Effector memory CD8-positive, alpha-beta T cell (primary cell): ENCODE measurements at places on chromosomes 3 and 15.

GRCh38 chr15:68497206-68497910 is 65.4 kb upstream of the ITGA11 start:
- no peak for DNase-seq

DNA sequence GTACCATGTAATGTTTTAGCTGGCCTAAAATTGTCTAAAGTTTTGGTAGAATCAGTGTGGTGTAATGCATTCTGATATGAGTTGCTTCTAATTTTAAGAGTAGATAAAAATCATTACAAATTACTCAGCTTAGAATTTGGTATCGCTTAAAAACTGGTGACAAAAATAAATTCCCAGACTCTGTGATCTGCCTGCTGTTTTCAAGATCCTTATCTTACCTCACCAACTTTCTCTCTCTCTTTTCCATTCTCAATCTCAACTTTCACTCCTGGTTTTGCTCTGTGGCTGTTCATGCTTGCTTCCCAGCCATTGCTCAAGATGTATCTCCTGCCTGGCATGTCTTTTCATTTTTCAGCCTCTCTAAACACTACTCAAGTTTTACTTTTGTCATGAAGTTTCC is 45.7 kb downstream of the TCF12 start:
- no peak for DNase-seq

- DNase-seq: no peak
Observed at GRCh38 chr15:100108846-100109245, 232.9 kb downstream of the ADAMTS17 start.

GRCh38 chr3:57244946-57245345 is 17.4 kb downstream of the APPL1 start:
- DNase-seq: no peak

DNA sequence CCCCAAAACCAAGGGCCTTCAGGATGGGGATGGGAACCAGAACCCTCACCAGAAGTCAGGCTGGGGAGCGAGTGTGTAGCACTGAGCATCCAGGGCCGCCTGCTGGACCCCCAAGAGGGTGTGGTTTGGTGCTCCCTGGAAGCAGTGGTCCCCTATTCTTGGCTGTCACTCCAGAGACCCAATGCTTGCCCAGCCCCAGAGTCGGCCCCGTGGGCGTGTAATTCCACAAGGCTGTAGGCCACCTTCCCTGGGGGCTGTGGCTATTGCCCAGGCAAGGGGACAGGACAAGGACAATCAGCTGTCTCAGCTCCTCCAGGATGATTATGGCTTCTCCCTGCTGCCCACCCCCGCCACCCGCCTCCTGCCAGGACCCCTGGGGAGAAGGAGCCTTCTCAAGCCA is 14.5 kb downstream of the IGDCC3 start:
- no peak for DNase-seq

- no peak for DNase-seq
Observed at GRCh38 chr15:51044037-51044727, 50.5 kb downstream of the TNFAIP8L3 start.

GRCh38 chr15:46413799-46414198 is 779.0 kb downstream of the SQOR start:
- no peak for DNase-seq

GRCh38 chr3:90129730-90130129 is 1022.3 kb downstream of the EPHA3 start:
- no peak for DNase-seq

GRCh38 chr15:49423021-49423420 is at the start of gene FGF7:
TSS of gene FGF7 (plus strand) at chr15:49423242. CDS start at chr15:49424298, 1,056 bp downstream.
- DNase-seq: no peak

- DNase-seq: no peak
Observed at GRCh38 chr3:188605905-188606304, 451.9 kb downstream of the LPP start.

- no peak for DNase-seq
Observed at GRCh38 chr3:72907731-72908620, 20.1 kb downstream of the GXYLT2 start.

GRCh38 chr3:157310329-157311052 is 126.2 kb upstream of the PTX3 start:
- no peak for DNase-seq

DNA sequence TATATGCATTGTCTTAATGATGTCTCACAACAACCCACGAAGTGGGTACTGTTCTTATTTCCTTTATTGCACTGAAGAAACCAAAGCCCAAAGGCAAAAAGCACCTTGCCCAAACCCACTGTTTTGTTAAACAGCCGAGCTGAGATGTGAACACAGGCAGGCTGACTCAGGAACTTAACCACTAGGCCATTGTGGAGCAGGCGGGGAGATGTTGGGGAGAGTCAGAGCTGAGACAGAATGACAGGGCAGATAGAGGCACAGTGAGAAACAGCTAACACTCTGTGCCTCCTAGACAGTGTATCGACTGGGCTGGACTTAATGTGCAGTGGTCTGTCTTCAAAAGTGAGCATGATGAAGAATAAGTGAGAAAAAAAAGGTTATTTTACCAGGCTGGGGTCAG is 56.5 kb downstream of the RPLP1 start:
- no peak for DNase-seq

GRCh38 chr3:189324538-189325138 is 152.9 kb downstream of the TPRG1 start:
- peak; percentile 74 for DNase-seq

DNA sequence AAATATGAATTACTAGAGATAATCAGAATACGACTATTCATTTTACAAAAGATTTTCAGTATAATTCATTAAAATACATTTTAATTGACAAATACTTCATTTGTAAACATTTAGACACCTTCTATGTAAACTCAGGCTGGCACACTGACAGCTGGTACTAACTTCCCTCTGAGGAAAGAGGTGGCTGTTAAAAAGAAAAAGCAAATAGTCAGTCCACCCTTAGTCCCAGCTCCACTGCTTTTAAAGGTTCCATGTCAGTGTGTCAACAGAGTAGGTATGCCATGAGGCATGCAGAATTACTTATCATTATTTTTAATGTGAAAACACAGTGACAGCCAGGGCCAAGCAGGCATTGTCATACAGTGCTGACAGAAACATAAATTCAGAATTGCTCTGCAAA is 16.1 kb downstream of the TM6SF1 start:
- no peak for DNase-seq

DNA sequence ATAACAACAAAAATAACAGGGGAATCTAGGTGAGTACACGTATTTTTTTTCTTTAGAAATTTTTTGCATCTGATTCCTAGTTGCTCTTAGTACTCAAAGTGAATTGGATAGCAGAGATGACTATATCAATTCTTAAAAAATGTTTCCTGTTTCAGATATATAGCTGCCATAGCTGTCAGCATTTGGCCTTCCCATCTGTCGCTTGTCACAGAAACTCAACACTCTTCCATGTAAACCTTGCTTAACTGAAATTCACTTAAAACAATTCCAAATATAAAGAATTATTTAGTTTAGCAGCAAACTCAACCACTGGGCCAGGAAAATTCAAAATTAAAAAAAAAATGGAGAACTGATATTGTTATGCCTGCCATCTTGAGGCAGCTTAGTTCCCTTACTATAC is 807.5 kb downstream of the IGSF11 start:
- DNase-seq: no peak

GRCh38 chr3:146830231-146830630 is 225.1 kb upstream of the PLSCR5 start:
- no peak for DNase-seq

- DNase-seq: no peak
Observed at GRCh38 chr3:136567599-136568188, 184.5 kb downstream of the STAG1 start.

DNA sequence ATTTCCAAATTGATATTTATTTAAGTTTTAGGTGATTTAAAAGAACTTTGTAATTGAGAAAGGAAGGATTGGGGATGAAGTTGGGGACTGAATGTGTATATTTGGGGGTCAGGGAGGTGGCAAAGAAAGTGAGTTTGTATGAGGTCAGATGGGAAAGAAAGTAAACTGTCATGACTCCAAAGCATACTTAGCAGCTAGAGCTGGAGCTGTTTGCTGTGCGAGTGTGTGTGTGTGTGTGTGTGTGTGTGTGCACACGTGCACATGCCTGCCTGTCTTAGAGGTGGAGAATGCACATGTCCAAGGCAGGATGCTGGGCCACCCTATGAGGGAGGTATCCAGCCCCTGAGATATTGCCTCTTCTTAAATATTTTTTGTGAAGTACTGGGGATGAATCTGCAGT is 21.0 kb downstream of the BOC start:
- no peak for DNase-seq

- no peak for DNase-seq
Observed at GRCh38 chr3:194206320-194206719, 70.4 kb downstream of the HES1 start.

GRCh38 chr15:39690881-39691634 is 91.6 kb downstream of the FSIP1 start:
- no peak for DNase-seq

DNA sequence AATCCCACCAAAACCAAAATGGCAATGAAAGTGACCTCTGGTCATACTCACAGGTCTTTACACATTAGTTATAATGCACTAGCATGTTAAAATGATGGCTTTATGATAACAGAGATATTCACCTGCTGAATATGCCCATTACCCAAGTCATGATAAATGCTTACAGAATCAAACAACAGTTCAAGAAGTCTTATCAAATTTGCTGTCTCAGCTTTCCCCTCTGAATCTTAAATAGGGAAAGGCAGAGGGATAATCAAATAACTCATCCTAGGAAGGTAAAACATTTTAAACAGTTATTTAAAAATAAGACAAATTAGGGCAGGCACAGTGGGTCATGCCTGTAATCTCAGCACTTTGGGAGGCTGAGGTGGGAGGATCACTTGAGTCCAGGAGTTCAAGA is 52.8 kb upstream of the CRBN start:
- DNase-seq: no peak

GRCh38 chr3:157438194-157438730 is 1.6 kb downstream of the PTX3 start:
- no peak for DNase-seq

- no peak for DNase-seq
Observed at GRCh38 chr3:130857336-130858026, 36.4 kb upstream of the ATP2C1 start.

DNA sequence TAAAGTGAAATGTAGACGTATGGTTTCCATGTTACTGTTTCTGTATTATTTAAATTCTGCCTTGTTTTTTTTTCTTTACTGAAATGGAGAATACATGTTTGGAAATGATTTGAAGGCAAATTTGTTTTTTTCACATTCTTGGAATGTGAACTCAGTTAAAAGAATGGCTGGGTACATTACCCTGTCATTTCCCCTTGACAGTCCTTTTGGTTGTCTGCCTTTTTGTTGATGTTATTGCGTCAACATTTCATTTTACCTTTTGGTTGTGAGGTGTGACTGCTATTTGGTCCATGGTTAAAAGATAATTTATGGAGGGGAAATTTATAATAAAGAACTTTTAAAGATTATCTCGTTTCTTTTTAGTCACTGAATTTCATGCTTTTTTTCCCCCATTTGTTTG is 3.2 kb upstream of the GPR171 start:
- no peak for DNase-seq

DNA sequence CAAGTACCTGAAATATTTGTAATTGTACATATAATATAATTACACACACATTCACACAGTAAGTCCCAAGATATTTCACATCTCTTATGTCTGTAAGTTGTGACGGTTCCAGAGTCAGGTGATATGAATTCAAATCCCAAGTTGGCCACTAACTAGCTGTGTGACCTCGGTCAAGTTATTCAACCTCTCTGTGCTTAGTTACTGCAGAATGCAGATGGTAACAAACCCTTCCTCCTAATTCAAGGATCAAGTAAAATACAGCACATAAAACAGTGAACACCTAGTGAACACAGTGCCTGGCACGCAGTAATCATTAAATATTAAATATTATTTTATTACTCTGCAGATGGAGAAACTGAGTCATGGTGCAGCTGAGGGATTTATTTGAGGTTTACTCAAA is 6.9 kb downstream of the PRICKLE2 start:
- DNase-seq: no peak

- DNase-seq: no peak
Observed at GRCh38 chr3:171516765-171517164, 56.6 kb upstream of the TNIK start.

- DNase-seq: no peak
Observed at GRCh38 chr15:87129916-87130315, 1050.2 kb downstream of the AGBL1 start.

DNA sequence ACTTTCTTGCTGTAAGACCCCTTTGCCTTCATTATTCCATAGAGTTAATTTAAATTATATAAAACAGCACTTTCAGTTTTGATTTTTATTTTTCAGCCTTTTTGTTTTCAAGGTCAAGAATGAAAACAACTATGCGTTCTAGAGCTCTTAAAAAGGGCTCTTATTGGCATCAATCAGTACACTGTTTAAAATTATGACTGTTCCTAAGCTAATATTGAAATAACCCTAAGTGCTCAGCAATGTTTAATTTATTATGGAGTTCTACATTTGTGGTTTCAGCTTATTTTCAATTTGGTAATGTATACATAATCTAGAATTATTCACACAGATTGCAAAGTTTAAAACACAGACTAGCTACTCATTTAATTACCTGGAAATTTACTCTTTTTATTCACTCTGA is 179.4 kb downstream of the MBNL1 start:
- DNase-seq: no peak

DNA sequence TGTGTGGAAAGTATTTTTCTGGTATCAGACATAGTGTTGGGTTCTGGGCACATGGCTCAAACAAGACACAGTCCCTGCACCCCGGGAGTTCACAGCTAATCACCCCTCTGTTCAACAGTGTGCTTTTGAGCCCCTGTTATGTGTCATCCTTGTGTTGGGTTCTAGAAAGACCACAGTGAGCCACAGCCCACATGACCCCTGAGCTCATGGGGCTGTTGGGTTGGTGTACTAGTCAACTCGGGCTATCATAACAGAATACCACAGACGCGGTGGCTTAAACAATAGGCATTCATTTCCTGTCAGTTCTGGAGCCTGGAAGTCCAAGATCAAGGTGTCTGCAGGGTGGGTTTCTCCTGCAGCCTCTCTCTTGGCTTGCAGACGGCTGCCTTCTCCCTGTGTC is 100.0 kb downstream of the DNAJB8 start:
- no peak for DNase-seq

DNA sequence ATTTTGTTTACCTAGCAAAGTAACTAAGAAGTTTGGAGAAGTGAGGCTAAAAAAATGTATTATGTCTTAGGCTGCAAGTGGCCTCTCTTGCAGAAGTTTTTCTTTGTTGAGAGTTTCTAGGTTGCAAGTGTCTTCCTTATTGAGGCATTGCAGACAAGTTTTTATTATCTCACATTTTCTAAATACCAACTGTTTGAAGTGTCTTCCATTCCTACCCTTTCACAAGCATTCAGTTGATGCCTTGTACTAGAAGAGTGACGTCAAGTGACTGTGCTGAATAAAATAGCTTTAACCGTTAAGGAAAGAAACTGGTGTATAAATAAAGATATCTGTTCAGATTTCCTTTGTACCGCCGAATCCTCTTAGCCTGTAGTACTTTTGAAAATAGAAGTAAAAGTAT is 123.3 kb downstream of the ALCAM start:
- DNase-seq: no peak

- DNase-seq: no peak
Observed at GRCh38 chr3:55885721-55886120, 398.6 kb upstream of the WNT5A start.
